ENCODE measurements at places on chromosomes 11 and 22. TPM values are rescaled to one million over a fixed set of nuclear protein-coding genes. Genes with fewer than 3 reads are reported as not detected.
A peak's percentile ranks its signal among the peaks of the same experiment; 100 is the strongest.

- no peaks in the 10 kb centered on the region for H3K36me3 ChIP-seq
- no peaks in the 10 kb centered on the region for H3K4me1 ChIP-seq
- no peak for DNase-seq
- no peak overlapping the region for H3K4me3 ChIP-seq
- no peak overlapping the region for H3K27ac ChIP-seq
Measured at GRCh38 chr11:34757026-34757451, 136.1 kb downstream of the EHF start.

DNA sequence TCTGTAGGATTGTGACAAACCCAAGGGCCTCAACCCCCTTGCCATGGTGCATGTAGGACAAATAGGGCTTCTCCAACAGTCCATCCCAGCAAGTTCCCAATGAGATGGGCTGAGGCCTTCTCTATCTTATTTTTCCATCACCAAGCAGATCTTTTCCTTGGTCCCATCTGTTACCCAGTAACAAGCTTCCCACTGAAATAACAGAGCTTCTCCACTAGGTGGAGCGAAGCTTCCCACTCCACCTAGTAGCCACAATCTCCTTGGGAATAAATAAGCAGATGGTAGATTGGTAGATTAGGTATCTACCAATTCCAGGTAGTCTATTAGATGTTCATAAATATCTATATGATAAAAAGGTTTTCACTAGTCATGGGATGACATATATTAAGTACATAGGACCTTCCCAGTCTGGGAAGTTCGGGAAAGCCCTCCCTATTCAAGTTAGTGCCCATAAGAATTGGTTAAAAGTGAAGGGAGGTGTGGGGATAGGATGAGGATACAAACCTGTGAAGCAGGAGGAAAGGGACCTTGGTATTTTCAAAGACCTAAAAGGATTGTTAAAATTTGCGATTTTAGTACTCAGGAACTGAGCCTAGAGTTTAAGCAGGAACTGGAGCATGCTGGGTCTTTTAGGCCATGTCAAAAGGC lies 5.9 kb upstream of the OR52L1 start:
- H3K36me3 ChIP-seq: no peaks in the 10 kb centered on the region
- no peaks in the 10 kb centered on the region for H3K4me1 ChIP-seq
- H3K4me3 ChIP-seq: no peak overlapping the region
- no peak overlapping the region for H3K27ac ChIP-seq

DNA sequence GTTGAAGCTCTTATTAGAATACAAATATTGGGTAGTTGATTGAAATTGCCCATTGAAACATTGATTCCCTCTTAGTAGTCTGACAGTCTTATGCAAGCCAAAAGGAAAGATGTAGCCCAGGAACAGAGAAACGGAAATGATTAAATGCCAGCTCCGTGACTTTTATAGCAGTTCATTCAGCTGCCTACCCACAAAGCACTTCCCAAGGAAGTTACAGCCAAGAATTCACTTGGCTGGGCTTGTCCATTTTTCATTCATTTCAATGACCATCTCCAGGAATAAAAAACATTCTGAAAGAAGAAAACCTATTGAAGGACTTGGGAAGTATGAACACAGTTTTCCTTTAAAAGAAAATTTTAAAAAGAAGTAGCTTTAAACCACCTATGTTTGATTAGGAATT lies 62.0 kb downstream of the NCAM1 start:
- no peak for DNase-seq
- H3K27me3 ChIP-seq: no peaks in the 10 kb centered on the region
- no peaks in the 10 kb centered on the region for H3K36me3 ChIP-seq
- H3K4me3 ChIP-seq: no peak overlapping the region

The TNNT3 gene
- total RNA-seq: 8.1 TPM

DNA sequence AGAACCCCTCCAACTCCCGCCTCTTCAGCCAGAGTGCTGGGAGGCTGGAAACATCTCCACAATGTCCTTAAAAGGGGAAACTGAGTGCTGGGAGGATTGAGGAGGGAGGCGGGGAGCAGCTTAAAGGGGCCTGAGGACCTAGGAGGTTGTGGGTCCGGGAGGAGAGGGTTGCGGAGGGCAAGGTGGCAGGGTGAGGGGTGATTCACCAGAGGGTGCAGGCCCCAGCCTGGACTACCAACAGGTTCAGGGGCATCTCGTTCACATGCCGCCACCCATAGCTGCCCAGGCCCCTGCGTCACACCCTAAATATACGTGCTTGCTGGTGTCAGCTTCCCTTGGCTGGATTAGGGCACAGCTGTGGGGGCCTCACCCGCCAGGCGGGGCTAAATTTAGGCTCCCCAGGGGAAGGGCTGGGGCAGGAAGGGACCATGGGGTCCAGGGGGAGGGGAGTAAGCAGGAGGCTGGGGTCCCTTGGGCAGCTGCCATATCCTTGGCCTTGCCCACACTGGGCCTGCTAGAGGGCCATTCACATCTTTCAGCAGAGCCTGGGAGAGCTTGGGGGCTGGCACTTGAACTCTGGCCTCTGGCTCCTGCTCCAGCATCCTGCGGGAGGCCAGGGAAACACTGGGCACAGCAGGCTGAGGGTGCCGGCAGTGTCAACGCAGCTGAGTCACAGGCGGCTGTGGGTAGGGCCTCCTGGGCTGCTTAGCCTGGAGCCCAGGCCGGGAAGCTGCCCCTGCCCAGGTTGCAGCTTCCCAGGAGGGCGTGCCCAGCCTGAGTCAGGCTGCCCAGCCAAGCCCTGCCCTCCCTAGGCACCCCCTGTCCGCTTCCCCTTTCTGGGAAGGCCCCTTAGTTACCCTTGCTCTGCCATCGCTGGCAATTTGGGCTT lies 1.3 kb downstream of the EHBP1L1 start:
- no peak for DNase-seq
- H3K4me1 ChIP-seq: peaks cover 41% of the 10 kb centered on the region
- no peaks in the 10 kb centered on the region for H3K36me3 ChIP-seq
- peak overlapping the region; percentile 71 for H3K4me3 ChIP-seq
- peak overlapping the region; percentile 92 for H3K27ac ChIP-seq

DNA sequence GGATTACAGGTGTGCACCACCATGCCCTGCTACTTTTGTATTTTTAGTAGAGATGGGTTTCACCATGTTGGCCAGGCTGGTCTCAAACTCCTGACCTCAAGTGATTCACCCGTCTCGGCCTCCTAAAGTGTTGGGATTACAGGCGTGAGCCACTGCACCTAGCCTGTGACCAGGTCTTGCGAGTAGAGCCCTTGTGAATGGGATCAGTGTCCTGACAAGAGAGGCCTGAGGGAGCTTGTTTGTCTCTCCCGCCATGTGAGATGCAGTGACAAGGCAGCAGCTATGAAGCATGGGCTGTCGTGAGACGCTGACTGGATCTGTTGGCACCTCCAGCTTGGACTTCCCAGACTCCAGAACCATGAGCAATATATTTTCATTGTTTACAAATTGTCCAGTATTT lies 69.3 kb downstream of the LRRC32 start:
- no peak overlapping the region for H3K4me3 ChIP-seq
- DNase-seq: peak; percentile 12
- H3K27ac ChIP-seq: no peak overlapping the region
- H3K4me1 ChIP-seq: peaks cover 44% of the 10 kb centered on the region

- no peak for DNase-seq
- no peak overlapping the region for H3K27ac ChIP-seq
- H3K4me3 ChIP-seq: no peak overlapping the region
- no peaks in the 10 kb centered on the region for H3K4me1 ChIP-seq
- no peaks in the 10 kb centered on the region for H3K27me3 ChIP-seq
Measured at GRCh38 chr11:37942081-37942480, 1344.0 kb upstream of the RAG2 start.

DNA sequence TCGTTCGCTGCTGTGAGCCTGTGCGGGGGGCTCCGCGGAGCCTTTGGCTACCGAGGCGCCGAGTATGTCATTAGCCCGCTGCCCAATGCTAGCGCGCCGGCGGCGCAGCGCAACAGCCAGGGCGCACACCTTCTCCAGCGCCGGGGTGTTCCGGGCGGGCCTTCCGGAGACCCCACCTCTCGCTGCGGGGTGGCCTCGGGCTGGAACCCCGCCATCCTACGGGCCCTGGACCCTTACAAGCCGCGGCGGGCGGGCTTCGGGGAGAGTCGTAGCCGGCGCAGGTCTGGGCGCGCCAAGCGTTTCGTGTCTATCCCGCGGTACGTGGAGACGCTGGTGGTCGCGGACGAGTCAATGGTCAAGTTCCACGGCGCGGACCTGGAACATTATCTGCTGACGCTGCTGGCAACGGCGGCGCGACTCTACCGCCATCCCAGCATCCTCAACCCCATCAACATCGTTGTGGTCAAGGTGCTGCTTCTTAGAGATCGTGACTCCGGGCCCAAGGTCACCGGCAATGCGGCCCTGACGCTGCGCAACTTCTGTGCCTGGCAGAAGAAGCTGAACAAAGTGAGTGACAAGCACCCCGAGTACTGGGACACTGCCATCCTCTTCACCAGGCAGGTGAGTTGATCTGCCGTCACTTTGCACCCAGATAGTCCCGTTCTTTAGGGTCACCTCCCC lies 1.0 kb downstream of the ADAMTS15 start:
- peak; percentile 23 for DNase-seq
- H3K27me3 ChIP-seq: no peaks in the 10 kb centered on the region
- peak overlapping the region; percentile 64 for H3K4me3 ChIP-seq
- peaks cover 12% of the 10 kb centered on the region for H3K4me1 ChIP-seq
- peak overlapping the region; percentile 8 for H3K27ac ChIP-seq
- no peaks in the 10 kb centered on the region for H3K36me3 ChIP-seq

DNA sequence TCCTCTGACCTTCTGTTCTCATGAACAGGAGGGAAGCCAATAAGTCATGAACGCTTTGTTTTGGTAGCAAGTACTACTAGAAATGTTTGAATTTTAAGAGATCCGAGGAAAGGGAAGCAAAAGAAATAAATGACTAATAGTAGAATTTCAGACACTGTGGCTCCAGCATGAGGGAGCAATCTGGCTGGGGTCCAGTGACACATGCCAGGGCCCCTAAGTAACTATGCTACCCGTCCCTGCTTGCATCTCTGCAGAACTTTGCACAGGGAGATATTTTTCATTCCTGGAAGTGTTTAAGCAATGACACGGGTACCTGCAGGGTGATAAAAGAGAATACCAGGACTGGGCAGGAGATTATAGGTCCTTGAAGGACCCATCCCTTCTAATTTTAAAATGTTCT lies 7.3 kb upstream of the ADAMTS8 start:
- no peak overlapping the region for H3K4me3 ChIP-seq
- DNase-seq: no peak
- H3K27ac ChIP-seq: no peak overlapping the region
- peaks cover 5% of the 10 kb centered on the region for H3K4me1 ChIP-seq
- H3K36me3 ChIP-seq: no peaks in the 10 kb centered on the region
- no peaks in the 10 kb centered on the region for H3K27me3 ChIP-seq

The TSSK2 gene
- total RNA-seq: 188 TPM

DNA sequence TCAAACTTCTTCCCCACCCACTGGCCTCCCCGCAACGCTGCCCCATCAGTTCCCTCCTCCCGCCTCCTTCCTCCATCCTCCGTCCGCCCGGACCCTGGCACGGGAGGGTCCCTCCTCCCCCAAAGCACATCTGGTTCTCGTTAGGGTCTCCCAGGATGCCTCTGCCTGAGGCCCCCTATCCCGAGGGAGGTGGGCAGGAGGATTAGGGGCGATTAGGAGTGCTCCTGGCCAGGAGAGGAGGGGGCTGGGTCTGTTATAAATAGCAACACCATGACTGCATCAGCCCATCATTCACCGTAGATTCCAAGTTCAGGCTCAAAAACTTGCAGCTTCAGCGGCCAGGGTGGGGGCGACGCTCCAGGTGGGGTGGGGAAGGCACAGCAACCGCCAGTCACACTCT lies 10.4 kb downstream of the MYRF start:
- H3K27me3 ChIP-seq: no peaks in the 10 kb centered on the region
- no peak for DNase-seq
- no peak overlapping the region for H3K4me3 ChIP-seq
- no peaks in the 10 kb centered on the region for H3K36me3 ChIP-seq
- peaks cover 7% of the 10 kb centered on the region for H3K4me1 ChIP-seq

Measured in testis (tissue), 5 donors.